ENCODE measurements at places on chromosomes 5 and 9.

GRCh38 chr5:93789173-93790067, 48.0 kb upstream of the POU5F2 start:
- no peak for DNase-seq

GRCh38 chr9:35318741-35319140, 156.9 kb downstream of the UNC13B start:
- DNase-seq, result no peak

- no peak for DNase-seq
Observed at GRCh38 chr5:143207058-143207457, 196.4 kb downstream of the NR3C1 start.

DNA sequence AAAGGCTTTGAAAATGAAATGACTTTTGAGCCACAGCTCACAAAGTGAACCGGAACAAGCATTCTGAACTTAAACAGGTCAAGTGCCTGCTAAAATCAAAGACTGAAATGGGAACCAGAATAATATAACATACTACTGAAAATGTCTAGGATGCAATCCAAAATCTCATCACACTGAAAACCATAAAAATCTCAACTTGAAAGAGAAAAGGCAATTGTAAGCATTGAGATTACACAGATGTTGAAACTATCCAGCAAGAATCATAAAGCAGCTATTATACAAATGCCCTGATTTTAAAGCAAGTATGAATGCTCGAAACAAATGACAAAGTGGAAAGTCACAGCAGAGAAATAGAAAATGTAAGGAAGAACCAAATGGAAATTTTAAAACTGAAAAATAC, 211.5 kb upstream of the GAS1 start:
- no peak for DNase-seq

GRCh38 chr5:78699552-78700153, 51.1 kb upstream of the LHFPL2 start:
- DNase-seq, result no peak

- DNase-seq, result no peak
Observed at GRCh38 chr9:122058709-122059108, 34.4 kb downstream of the TTLL11 start.

GRCh38 chr5:127429928-127430327, 87.5 kb upstream of the PRRC1 start:
- DNase-seq, result no peak

- no peak for DNase-seq
Observed at GRCh38 chr5:96459313-96460121, 26.5 kb upstream of the PCSK1 start.

DNA sequence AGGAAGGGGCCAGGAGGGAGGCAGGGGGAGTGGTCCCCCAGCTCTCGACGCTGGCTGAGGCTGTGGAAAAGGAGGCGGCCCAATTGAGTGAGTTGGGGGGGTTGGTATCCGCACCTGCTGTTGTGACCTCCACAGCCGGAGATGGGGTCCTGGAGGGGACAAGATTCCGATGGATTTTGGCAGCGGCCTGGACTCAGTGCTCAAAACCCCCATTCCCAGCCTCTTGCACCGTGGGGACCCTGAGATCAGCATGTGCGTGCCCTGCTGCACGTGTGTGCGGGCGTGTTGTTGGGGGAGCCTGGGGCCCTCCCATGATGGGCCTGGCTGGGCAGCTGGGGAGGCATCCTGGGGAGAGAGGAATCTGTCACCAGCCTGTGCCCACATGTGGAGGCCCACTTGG, 15.0 kb downstream of the CNTFR start:
- no peak for DNase-seq
